Gastroesophageal sphincter (tissue), 4 donors: ENCODE measurements at places on chromosomes 1 and 21. TPM values are rescaled to one million over a fixed set of nuclear protein-coding genes. Genes with fewer than 3 reads are reported as not detected.

Gene GFI1
- 0.27 TPM for total RNA-seq

Gene TMCC2
- 8.9 TPM for total RNA-seq

Gene GJA5
- total RNA-seq = 3.9 TPM

Gene GOLT1A
- 1.1 TPM for total RNA-seq

Gene RPTN
- not detected for total RNA-seq

Gene LCE1B
- not detected for total RNA-seq

DNA sequence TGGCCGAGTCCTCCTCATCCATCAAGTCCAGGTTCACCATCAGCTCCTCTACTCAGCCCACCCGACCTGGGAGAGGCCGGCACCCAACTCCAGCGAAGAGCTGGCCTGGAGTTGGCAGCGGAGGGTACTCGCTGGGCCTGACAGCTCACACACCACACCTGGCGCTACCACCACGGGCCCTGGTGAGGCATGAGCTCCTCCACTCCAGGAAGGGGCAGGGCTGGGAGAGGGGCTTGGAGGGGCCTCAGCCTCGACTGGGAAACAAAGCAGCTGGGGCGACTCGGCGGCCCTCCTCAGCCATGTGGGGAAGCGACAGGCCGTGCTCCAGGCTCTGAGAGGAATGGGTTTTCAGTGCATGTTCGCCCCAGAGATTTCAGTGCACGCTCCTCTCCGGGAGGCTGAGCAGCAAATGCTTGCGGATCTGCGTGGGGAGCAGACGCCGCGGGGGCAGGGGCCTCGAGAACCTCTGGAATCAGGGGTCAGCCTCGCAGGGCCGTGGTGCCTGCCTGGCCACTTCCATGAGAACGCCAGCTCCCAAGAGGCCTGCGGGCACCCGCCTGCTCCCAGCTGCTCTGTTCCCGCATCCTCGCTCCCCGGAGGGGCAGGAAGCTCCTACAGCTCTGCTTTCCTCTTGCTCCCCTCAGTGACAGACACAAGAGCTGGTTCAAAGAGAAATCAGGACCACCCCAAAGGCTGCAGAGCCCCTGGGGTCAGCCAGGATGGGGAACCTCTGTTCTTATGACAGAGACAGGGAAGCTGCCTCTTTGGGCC is 18.9 kb upstream of the GPR153 start:
- no peak overlapping the region for H3K27ac ChIP-seq
- H3K36me3 ChIP-seq = no peaks in the 10 kb centered on the region
- peaks cover 12% of the 10 kb centered on the region for H3K4me1 ChIP-seq
- H3K4me3 ChIP-seq = no peak overlapping the region
- H3K27me3 ChIP-seq = no peaks in the 10 kb centered on the region

DNA sequence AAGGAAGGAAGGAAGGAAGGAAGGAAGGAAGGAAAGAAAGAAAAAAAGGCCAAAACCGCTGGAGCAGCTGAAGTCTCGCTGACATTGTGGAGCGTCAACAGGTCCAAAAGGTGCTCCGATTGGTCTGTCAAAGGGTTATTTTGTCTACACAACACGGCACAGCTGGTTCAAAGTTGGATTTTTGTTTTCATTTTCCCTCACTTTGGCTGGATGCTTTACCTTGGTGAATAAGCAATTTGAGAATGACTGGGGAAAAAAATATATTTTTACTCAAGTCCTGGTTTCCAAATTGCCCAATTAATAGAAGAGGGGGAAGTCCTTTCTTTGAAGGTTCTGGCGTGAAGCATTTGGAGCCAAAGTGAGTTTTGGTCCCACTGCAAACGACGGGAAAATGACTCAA is 19.3 kb upstream of the PAX7 start:
- H3K4me1 ChIP-seq = no peaks in the 10 kb centered on the region
- ATAC-seq = no peak

DNA sequence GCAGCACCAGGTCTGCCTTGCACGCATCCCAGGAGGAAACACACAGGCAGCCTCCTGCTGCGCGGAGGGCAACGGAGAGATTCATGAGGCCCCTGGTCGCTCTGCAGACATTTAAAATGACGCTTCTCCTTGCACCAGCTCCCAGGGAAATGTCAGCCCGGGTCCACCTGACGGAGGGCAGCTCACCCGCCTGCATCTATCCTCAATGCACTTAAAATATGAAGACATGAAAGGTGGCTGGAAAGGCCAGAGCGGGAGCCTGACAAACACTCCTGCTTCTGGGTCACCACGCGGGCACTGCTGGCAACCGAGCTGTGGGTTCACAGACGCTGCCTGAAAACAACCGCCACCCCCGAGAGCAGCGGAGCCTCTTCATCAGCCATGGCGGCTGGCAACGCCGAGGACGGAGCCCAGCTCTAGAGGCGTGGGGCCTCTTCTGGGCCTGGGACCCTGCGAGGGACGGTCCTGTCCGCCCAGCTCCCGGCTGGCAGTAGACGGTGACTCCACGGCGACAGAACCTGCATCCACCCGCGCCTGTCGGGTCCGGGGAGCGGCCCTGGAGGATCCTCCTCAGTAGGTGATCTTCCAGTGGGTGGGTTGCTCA is 22.7 kb downstream of the POFUT2 start:
- no peak for ATAC-seq
- H3K36me3 ChIP-seq = no peaks in the 10 kb centered on the region
- no peak overlapping the region for H3K4me3 ChIP-seq

- H3K36me3 ChIP-seq = no peaks in the 10 kb centered on the region
- no peak overlapping the region for H3K27ac ChIP-seq
- ATAC-seq = no peak
- no peaks in the 10 kb centered on the region for H3K27me3 ChIP-seq
Measured at GRCh38 chr1:19525607-19526545, 40.5 kb upstream of the CAPZB start.

DNA sequence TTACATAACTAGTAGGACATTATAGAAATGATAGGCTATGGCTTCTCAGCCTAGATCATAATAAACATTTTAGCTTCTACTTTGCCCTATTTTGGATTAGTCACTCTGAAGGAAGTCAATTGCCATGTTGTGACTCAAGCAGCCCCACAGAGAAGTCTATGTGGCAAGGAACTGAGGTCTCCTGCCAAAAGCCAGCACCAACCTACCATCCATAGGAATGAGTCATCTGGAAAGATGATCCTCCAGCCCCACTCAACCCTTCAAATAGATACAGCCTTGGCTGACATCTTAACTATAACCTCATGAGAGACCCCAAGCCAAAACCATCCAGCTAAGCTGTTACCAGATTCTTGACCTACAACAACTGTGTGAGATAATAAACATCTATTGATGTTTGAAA is 76.3 kb upstream of the BEND5 start:
- H3K4me1 ChIP-seq = no peaks in the 10 kb centered on the region
- no peaks in the 10 kb centered on the region for H3K27me3 ChIP-seq
- no peak for ATAC-seq
- no peak overlapping the region for H3K4me3 ChIP-seq
- no peaks in the 10 kb centered on the region for H3K36me3 ChIP-seq

GRCh38 chr1:14094611-14095400 is 394.8 kb downstream of the PRDM2 start:
- peaks cover 5% of the 10 kb centered on the region for H3K27me3 ChIP-seq
- H3K36me3 ChIP-seq = no peaks in the 10 kb centered on the region
- no peak overlapping the region for H3K27ac ChIP-seq
